ENCODE measurements at places on chromosomes 11 and 22.

DNA sequence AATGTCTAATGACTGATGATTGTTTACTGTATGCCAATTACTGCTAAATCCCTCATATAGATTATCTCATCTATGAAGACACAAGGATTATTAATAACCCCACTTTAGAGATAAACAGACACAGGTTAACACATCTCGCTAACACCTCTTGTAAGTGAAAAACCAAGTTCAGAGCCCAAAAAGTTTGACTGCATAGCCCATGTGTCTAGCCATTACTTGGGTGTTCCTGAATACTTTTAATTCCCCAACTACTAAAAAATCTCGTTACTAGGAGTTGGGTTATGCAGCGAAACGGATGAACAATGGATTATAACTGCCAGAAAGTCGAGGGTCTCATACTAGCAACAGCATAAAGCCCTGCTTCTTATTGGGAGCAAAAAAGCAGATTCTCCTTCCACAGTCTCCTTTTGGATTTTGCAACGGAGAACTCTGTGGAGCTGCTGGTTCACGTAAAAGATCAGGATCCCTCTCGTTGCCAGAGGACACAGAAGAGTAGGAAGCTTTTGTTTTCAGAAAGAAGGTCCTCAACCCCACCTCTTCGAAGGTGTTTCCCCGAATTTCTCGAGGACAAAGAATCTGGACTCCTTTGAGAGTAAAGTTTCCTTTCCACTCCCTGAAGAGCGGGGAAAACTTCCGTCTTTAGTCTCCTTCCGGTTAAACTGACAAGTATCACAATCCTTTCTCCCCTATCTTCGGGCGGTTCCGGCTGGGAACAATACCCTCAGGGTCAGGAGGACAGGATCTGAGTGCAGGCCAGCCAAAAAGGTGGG lies 979 bp downstream of the ZBED5 start:
- no peak for DNase-seq

DNA sequence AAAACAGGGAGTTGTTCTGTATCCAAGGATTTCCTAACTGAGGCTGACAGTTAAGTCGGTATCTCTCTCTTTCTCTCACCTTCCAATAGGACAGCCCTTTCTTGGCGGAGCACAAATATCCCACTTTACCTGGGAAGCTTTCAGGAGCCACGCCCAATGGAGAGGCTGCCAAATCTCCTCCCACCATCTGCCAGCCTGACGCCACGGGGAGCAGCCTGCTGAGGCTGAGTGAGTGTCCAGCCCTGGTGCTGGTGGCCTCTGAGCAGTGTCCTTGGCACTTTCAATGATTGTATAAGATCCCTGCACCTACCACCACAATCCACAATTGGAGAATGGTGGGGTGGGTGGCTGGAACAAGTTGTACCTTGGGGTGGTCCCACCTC lies 33.7 kb downstream of the CYB5R2 start:
- DNase-seq: no peak

- no peak for DNase-seq
Measured at GRCh38 chr11:118061586-118062125, 15.2 kb upstream of the TMPRSS4 start.

- no peak for DNase-seq
Measured at GRCh38 chr11:11334607-11335006, 18.4 kb downstream of the CSNK2A3 start.

- DNase-seq: no peak
Measured at GRCh38 chr11:60852117-60852981, 3.4 kb downstream of the PTGDR2 start.

DNA sequence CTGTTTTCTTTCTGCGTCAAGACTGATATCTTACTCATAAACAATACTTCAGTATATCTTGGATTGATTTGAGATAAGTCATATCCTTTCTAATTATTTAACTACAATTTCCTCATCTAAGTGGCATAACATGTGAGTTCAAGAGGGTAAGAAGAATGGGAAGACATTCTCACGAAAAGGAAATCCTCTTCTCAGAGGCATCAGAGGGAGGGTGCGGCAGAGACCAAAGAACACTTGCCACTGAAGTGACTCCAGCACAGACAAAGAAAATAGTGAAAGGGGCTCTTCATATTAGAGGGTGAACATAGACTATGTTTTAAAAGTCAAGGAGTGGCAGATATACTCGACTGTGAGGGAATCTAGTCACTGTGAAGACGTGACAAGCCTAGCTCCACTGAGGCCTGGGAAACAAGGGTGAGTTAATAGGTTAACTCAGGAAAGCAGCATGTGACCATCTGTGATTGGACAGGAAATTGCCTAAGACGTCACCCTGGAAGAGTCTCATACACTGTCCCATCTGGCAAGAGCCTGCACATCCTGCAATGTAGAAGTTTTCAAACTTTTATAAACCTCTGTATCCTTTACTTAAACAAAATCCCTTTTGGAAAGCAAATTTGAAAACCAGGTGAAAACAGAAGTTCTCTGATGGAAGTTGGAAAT lies 1.9 kb upstream of the MMP1 start:
- DNase-seq: no peak

Measured in D721Med (cell line).